ENCODE measurements at places on chromosomes 11 and 22.

GRCh38 chr22:49325531-49326395, 501.9 kb downstream of the BRD1 start:
- DNase-seq = no peak

- DNase-seq = no peak
These were observed 37.1 kb downstream of the BCR start for GRCh38 chr22:23217171-23218052.

- peak; percentile 33 for DNase-seq
These were observed 7.4 kb downstream of the LZTR1 start for GRCh38 chr22:20989323-20990138.

DNA sequence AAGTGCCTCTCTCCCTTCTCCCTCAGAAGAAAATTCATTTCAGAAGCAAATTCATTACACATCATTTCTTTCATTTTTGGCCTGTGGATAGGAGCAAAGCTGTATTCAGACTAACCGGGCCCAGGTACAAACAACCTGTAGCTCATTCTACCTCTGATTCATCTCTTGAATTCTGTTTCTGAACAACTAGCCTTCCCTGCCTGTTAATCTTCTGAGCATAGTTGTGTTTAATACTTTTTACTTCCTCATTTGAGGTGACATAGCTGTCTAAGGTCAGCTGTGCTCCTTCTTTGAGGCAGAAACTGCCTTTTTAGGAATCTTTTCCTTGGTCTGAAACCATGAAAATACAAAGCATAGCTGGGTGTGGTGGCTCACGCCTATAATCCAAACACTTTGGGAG, 12.6 kb upstream of the IL18BP start:
- no peak for DNase-seq

DNA sequence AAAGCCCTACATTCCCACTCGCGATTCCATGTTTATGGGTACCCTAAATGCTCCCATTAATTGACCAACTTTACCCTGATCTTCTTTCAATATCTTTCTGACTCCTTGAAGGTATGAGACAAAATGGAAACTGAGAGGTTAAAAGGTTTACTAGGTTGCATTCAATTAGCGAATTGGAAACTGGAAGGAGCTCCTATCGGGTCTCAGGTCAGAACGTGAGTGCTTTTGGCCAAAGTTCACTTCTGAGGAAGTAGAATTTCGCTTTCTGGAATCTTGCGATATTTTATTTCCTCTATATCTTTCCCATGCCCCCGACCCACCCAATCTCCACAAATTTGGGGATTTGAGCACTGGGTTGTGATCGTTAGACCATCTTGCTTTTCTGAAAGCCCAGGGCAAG, 2.6 kb downstream of the EHF start:
- no peak for DNase-seq

GRCh38 chr11:42800041-42800440, 511.8 kb upstream of the API5 start:
- no peak for DNase-seq

DNA sequence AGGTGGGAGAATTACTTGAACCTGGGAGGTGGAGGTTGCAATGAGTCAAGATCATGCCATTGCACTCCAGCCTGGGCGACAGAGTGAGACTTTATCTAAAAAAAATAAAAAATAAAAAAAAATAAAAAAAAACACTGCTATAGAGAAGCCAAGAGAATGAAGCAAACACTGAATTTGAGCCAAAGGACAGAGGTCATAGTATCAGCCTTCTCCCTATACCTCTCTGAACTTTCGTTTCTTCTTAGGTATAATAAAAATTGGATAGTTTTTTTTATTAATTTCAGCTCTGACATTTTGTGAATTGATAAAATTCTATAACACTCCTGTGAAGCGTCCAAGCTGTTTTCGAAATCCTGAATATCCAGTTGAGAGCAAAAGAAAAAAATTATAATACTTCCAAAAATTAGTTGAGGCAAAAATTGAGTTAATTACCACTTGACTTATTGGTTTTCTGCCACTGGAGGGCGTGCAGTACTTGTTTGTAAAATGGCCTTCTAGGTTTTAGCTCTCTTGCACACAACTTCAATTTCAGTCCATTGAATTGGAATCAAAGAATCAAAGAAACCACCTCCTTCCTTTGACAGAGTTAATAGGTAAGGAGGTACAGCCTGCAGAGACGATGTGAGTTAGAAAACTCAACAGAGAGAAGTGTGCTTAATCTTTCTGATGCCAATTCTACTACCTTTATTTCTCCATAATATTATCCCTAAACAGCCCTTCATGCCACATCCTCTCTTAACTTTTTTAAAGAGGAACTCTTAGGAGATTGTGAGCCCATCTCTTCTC, 143.2 kb downstream of the BBOX1 start:
- DNase-seq = peak; percentile 72
